ENCODE measurements at places on chromosomes 3 and 15.

GRCh38 chr3:38004415-38005075, 14.0 kb downstream of the VILL start:
- peak; percentile 42 for DNase-seq

GRCh38 chr15:70180186-70180875, 82.6 kb upstream of the TLE3 start:
- no peak for DNase-seq

DNA sequence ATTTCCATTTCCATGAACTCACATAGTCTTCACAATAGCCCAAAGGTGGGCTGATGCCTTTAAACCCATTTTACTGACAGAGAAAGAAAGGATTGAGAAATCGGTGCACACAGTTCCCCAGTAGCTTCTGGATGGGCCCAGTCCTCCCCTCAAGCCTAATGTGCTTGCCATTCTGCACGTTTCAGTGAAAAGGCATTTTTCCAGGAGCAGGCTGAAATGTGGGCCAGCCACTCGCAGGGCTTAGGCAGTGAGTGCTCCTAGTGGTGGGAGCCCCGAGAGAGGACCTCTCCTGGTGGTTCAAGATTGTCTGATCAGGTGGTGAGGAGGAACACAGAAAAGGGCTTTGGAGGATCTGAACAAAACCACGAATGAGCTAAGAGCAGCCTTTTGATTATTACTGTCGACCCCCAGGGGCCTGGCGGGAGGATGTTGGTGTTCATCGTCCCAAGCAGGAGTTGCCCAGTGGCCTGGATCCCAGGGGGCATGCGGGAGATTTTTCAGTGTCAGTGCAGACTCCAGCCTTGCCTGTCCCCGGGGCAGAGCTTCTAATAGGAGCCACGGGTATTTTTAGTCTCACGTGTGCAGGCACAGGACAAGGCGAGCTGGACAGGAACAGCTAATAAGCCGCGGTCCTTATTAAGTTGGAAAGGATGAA, 8.7 kb upstream of the KY start:
- DNase-seq = no peak

DNA sequence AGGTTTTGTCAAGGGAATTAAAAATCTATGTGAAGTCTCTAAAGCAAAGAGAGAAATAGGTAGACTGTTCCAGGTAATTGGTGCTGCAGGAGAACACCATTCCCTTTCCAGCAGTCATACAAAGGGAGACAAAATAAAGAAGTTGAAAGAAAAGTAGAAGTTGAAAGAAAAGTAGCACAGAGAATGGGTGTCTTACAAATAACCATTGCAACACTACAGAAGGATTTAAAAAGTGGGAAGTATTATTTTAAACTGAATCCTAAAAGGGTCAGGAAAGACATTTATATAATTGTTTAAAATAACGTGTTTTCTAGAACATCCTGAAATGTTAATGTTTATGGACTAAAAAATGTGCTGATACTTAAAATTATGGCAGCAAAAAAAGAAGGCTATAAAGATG, 223.8 kb downstream of the RSRC1 start:
- no peak for DNase-seq

DNA sequence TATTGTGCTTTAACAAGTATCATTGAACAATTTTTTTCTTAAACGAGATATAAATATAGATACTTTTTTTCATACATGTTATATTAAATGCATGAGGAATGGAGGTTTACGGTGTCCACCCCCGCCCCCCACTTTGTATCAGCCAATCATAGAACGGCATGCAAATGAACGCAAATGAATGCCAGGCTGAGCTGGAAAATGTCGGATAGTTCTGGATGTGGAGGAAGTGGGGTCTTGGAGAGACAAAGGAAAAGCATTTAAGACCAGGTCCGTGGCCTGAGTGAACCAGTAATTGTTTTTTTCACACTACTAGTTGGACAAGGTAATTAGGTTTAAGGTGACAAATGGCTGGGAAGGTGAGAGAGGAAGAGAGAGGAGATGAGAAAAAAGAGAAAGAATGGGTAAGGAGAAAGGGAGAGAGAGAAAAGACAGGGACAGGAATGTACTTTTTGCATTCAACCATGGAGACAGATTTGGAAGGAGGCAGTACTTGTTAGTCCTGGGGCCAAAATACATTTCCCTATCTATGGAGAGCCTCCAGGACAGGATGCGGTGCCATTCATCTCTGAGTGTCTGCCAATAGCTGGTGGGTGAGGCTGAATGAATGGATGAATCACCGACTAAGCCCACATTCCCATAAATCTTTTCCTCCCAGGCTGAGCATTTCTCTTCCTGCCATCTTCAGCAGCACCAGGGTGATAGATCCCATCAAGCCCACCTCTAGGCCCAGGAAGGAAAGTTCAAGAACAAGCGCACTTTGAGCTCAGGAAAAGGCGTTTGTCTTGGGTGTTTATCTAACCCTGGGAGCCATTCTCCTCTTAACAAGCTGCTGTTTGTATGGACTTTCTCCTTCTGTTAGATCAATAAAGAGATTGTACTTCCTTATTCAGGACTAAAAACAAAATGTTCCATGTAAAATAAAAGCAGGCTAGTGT, 1.4 kb upstream of the RAD18 start:
- no peak for DNase-seq

DNA sequence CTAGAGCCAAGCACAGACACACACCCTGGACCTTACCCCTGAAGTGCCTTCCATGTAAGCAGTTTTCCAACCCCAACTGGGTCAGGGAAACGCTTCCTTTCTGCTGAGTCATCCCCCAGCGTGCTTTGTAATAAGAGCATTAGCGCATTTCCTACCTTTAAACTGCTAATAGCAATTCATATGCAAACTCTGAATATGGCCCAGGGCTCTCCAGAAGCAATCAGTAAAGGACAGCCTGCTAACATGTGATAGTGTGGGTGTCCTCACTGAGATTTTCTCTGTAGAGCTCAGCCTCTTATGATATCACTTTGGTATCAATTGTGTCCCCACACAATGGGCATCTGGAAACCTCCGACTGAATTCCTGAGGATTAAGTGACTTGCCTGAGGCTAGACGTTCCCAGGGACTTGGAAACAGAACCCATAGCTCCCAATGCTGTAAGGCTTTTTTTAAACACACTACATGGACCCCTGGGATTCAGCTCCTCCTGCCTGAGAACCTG, 5.6 kb downstream of the GABRB3 start:
- DNase-seq = no peak

DNA sequence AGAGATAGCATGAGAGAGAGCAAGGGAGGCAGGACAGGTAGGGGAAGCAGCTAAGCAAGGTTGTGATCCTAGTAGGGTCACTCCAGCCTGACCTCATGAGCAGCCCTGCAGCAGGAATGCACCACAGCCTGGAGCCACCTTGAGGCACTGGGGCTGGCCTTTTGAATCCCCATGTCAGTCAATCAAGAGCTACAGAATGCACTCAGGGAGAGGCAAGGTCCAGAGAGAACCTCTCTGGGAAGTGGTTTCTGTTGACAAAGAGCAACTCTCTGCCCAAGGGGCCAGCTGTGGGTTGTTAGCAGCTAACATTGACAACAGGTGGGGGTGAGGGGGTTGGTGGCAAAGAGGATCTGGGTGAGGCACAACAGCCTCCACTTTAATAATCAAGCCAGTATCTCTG, 54.6 kb downstream of the TRANK1 start:
- no peak for DNase-seq

DNA sequence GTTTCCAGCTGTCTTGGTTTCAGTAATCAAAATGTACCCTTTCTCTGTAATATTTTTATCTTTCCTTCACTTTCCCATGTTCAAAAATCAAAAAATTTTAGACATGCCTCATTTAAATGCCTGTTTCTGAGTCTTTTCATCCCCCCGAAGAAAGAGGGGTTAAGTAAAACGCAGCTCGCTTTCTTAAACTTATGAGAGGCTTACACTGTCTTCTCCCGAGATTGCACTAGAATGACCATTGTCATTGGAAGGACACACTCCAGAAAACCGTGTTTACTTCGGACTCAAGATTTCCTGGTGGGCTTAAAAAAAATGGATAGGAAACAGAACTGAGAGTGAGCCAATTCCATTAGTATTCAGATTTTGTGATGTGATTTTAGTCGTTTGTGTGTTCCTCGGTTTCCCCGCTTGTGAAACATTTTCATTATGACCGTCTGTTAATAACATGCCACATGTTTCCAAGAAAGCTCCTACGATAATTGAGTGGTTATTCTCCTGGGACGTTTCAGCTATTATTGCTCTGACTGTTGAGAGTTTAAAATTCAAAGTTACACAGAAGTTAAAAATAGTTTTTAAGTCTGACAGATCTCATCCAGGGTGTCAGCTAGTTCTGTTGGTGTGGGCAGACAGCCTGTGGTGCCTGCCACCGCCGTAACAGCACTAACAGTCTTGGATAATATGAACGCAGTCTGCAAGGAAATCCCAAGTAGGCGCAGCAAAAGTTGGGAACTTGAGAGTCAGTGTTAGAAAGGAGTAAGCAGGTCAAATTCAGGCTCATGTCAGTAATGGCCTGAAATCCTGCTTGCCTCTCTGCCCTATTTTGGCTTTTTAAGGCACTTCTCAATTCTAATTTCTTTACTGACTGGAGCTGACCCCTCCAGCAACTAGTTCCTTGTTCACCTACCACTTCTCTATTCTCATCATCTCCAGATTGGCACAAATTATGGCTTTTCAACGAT, 1.5 kb downstream of the CRYBG3 start:
- no peak for DNase-seq

DNA sequence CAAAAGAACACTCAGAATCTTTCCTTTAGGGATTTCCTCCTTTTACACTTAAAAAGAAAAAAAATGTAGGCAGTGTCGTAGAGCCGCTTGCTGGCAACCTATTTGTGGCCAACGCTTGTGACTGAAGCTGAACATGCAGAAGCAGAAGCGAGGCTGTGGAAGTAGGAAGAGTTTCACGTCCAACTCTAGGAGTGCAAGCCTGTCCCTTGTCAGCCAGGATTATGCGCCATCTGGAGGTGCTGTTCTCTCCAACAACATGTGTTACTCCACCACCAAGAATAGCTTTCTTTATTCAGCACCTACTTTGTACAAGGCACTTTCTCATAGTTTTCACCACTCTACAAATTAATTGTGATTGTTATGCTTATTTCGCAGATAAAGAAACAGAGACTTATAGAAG, 223.2 kb upstream of the LMCD1 start:
- no peak for DNase-seq

DNA sequence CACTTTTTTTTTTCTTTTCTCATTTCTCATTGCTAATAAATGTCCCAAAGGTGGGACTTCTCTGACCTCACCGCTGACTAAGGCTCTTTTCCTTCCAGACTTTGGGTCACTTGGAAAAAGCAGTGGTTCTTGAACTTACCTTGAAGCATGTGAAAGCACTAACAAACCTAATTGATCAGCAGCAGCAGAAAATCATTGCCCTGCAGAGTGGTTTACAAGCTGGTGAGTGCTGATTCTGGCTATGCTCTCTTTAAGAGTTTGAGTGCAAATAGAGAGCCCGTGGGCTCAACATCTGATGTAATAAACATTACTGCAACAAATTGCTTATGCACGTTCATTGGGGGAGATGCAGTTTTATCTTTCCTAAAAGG, 2.0 kb downstream of the BHLHE40 start:
- no peak for DNase-seq

DNA sequence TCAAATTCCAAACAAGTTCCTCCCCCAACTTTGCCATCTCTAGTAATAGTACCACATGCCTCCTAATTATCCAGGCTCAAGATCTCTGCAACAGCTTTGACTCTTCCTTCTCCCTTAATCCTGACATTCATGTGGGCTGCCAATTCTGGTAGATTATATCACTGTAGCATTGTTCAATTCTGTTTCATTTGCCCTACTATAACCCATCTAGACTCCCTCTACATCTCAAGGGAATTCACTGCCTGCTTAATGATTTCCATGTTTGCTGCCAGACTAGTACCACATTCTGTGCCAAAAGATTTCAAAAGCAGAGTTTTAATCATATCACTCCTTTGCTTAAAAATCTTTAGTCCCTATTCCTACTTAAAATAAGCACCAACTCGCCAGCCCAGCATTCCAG, 34.6 kb upstream of the PPIB start:
- DNase-seq = no peak

DNA sequence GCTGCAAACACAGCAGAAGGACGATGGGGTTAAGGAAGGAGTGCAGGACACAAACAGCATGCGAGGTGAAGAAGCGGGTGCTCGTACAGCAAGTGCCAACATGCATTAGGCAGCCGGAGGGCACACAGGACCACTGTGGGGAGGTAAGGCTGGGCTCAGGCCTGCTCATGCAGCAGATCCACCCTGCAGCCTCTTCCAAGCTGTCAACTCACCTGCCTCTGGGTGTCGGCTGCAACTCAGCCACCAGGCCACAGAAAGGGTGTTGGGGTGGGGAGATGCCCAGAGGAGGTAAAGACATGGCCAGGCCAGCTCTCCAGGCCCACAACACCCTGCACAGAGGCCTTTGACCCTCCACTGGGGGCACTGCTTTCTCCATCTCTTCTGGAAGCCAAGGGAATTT, 44.2 kb downstream of the TGM4 start:
- no peak for DNase-seq

DNA sequence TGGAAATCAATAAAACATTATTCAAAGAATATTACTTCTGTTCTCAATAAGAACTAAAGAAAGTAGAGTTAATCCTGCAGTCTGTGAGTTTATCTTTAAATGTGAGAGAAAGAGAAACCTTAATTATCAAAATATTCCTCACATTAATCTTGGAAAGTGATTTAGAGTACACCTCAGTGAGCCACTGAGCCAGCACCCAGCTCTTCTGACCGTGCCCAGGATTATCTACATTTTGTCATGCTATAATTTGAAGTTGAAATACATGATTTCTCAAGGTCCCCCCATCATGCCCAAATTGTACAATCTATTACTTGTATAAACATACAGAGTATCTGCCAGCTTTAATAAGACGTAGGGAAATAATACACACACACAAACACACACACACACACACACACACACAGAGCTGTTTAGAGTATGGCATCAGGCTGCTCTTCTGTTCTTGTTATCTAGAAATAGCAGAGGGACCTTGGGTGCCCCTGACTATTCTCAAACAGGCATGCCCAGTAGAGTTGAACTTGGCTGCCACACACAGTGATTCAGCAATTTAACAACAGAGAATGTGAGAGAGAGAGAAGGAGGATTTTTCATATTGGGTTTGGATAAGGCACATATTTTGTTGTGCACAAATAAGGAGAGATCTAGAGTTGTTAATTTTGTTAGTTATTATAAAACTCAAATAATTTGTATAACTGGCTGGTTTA, 74.4 kb downstream of the P2RY1 start:
- DNase-seq = no peak

DNA sequence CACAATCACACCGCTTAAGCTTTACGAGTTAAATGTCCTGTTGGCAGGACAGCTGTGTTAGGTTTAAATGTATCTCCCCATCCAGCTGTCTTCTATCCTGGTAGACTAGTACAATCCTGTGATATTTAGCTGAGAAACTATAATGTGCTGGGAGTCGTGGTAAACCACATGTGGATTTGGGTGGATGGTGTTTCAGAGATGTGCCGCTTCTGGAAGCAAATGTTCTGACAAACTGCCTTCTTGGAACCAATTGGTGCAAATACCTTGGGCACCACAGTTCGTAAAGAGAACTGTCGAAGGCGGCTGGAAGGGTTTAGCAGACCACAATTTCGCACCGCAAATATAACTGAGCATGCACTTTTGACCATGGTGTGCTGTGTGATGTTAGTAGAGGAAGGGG, 15.0 kb downstream of the SCG5 start:
- no peak for DNase-seq

All from stimulated activated CD4-positive, alpha-beta T cell treated with anti-CD3 and anti-CD28 coated beads, Interleukin-12 subunit alpha, Interleukin-12 subunit beta, amount 100 ng/mL, for 24 hours (primary cell).